Stimulated activated CD8-positive, alpha-beta memory T cell treated with anti-CD3 and anti-CD28 coated beads, Interleukin-7, amount 100 ng/mL, for 1 hour (primary cell): ENCODE measurements at places on chromosomes 13 and 19.

GRCh38 chr19:801030-801860 lies 4.0 kb downstream of the PTBP1 start:
- no peak for DNase-seq

GRCh38 chr13:77732287-77732686 lies 34.8 kb downstream of the SLAIN1 start:
- no peak for DNase-seq

DNA sequence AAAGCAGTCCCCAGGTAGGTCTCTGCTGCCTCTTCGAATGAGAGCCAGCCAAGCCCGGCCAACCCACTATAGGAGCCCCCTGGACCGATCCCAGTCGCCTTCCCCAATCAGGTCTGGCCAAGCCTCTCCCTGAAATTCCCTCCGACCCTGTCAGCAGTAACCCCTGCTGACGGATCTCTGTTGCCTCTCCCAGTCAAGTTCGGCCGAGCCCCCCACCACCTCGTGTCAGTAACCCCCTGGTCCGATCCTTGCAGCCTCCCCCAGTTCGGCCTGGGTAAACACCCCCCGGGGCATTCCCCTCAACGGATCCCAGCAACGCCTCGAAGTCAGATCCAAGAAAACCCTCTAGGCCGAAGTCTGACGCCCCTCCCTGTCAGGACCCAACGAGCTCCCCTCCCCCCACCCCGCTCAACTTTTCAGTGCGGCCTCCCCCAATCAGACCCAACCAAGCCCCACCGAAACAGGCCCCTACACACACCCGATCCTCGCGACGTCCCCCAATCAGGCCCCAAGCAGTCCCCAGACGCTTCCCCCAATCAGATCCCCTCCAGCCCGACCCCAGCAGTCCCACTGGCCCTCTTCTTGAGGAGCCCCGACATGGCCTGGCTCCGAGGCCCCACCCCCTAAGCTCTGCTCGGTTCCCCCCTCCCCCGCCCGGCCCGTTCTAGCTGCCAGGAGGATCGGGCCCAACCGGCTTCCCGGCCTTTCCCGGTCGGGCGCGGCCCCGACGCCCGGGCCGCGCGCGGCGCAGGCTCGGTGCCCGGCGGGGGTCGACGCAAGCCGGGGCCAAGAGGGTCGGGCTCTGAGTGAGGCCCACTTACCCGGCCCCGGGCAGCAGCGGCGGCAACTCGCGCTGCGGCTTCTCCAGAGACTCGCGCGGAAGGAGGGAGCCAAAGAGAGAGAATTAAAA lies 1.8 kb downstream of the TNPO2 start:
- no peak for DNase-seq

GRCh38 chr19:495402-496111 lies 729 bp upstream of the MADCAM1 start:
- DNase-seq, result no peak

DNA sequence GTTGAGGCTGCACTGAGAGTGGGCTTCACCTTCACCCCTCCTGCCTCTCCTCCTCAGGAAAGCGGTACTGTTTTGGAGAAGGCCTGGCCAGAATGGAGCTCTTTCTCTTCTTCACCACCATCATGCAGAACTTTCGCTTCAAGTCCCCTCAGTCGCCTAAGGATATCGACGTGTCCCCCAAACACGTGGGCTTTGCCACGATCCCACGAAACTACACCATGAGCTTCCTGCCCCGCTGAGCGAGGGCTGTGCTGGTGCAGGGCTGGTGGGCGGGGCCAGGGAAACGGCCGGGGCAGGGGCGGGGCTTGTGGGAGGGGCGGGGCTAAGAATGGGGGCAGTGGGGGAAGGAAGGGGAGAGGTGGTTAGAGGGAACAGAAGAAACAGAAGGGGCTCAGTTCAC lies 7.5 kb downstream of the CYP2A13 start:
- no peak for DNase-seq

DNA sequence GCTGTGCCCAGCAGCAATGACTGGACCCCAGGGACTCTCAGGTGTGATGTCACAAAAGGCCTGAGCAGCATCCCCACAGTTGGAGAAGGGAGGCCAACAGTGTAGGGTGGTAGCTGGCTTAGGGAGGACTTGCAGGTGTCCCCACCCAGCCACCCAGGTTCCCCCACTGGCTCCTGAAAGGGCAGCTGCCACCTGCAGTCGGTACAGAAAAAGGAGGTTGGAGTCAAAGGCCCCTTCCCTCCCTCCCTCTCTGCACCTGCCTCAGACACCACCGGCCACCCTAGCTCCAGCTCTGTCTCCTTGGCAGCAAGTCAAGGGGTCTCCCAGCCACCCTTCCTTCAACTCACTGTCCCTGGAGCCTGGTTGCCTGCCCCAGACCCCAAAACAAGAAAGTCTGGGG lies at the start of gene PCP2:
PCP2 (minus strand) TSS at position 22 of the 400 bp plus-strand sequence. CDS start 262 bp downstream, outside the sequence.
- no peak for DNase-seq

- no peak for DNase-seq
Observed at GRCh38 chr19:13078897-13079541, 23.6 kb downstream of the LYL1 start.

DNA sequence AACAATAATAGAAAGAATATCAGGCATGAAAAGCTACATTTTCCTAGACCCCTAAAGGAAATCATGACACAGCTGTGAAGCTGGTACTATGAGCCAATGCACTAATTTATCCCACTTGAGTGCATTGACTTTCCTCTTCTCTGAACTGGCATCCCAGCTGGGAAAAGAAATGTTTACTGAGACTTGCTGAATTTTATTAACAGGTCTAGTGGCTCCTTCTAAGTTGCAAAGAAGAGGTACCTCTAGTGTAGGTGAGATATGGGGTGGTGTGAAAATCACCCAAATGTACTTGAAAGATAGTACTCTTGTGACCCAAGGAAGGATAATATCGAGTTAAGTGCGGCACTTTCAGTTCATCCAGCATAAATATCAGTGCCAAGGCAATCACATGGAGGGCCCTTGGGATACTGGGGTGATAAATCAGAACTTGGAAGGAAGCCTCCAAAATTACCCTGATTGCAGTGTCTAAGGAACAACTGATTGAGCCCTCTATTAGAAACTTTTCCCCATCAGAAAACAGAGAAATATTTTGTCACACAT lies 369.2 kb downstream of the PCDH9 start:
- no peak for DNase-seq

DNA sequence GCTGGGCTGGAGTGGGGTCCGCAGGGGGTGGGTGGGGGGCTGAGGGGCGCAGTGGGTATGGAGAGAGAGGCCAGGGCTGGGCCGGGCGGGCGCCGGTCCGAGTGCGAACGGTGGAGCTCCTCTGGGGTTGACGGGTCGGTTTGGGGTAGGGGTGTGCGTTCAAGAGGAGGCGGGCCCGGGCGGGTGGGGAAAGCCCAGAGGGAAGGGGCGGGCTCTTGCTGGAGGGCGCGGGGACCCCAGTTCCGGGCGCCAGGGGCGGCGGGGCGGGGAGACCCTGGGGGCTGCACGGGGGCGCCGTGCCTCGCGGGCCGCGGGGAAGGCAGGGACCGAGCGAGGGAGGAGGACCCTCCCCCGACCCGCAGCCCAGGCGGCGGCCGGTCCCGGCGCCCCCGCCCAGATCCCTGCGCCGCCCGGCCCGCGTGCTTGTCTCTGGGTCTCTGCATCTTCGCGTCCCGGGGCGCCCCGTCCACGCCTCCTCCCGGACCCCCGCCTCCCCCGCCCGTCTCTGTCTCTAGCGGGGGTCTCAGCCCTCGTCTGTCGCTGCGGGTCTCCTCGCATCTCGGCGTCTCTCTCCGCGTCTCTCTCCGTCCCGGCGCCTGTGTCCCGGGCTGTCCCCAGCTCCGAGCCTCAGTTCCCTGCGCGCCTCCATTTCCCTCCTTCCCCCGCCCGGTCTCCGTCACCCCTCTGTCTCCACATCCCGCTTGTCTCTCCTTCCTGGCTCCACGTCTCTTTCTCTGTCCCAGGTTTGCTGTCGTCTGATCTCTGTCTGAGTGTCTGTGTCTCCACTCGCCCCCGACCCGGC lies 8.3 kb upstream of the SHISA7 start:
- no peak for DNase-seq

DNA sequence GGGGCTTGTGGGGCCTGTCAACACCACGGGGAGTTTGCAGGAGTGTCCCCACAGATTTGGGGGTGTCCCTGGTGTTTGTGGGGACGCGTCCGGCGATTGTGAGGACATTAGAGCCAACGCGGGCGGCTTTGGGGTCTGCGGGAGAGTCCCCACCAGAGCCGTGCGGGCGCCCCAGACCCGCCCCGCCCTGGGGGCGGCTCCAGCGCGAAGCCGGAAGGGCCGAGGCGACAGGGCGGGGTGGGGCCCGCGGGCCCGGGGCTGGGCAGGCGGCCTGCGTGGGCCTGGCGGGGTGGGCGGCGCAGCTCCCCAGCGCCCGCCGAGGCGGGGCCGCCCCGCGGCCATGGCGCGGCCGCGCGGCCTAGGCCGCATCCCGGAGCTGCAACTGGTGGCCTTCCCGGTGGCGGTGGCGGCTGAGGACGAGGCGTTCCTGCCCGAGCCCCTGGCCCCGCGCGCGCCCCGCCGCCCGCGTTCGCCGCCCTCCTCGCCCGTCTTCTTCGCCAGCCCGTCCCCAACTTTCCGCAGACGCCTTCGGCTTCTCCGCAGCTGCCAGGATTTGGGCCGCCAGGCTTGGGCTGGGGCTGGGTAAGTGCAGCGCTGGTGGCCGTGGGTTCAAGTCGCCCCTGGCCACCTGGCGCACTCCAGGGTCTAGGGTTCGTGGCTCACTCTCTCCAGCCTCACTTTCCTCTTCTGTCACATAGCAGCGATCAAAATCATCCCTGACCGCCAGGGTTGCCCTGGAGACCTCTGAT lies 10.3 kb downstream of the PDE4A start:
- DNase-seq, result no peak

GRCh38 chr13:114142640-114143490 lies 10.4 kb upstream of the RASA3 start:
- DNase-seq, result peak; percentile 64

DNA sequence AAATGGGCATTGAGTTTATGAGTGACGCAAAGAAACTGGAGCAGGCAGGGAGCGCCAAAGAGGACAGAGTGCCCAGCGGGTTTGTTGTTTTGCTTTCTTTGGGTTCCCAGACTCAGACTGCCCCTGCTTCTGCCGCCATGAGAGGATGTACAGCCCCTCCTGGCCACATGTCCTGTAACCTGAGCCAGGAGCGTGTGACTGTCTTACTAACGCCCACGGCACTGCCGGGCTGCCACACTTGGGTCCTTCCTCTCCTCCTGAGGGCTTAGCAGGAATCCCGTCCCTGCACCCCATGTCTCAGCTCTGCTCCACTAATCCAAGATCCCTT lies 80.5 kb downstream of the GPR12 start:
- no peak for DNase-seq

GRCh38 chr13:39876258-39876657 lies 220.8 kb downstream of the COG6 start:
- no peak for DNase-seq

- DNase-seq, result no peak
Observed at GRCh38 chr13:33349986-33350826, 64.7 kb upstream of the STARD13 start.

DNA sequence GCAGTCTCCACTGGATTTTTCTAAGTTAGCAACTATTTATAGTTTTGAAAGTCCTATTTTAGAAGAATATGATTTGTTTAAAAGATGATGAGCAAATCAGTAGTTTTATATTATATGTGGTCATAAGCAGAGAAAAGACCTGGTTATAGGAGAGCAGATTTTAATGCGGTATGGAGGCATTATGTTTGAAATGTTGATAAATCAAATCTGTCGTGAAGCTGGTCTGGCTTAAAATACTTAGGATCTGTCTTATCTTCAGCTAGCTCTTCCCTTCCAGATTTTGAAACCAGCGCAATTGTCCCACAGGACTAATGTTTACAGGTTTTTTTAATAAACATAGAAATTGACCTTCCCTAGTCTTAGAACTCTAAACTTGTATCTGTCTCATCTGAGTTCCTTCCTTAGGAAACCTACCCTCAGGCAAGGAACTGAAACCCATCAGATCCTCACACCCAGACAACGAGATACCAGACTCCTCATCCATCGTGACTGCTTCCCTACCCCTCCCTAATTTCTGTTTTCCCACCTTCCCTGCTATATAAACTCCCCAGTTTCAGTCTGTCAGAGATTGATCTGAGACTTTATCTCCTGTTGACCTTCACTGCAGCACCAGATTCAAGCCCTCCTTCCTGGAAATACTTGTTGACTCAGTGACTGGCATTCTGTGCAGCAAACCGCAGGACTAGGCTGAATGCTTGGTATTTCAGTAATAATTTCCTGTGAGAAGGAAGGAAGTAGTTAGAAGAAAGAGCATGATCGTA lies 37.8 kb upstream of the CXCL17 start:
- DNase-seq, result no peak

DNA sequence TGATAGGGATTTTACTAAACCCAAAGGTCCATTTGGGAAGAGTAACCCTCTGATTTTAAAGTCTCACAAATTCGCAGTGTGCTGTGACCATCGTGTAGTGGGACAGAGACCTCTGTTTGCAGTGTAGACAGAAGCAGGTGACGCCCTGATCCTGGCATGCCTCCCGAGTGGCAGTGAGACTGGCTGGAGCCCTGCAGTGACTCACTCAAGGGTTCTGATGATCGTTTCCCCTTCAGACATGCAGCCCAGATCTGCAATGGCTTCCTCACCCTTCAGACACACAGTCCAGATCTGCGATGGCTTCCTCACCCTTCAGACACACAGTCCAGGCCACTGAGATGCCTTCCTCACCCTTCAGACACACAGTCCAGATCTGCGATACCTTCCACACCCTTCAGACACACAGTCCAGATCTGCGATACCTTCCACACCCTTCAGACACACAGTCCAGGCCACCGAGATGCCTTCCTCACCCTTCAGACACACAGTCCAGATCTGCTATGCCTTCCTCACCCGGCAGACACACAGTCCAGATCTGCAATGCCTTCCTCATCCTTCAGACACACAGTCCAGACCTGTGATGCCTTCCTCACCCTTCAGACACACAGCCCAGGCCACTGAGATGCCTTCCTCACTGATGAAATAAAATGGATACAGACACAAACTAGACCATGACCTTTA lies 125.2 kb downstream of the ATP11A start:
- no peak for DNase-seq

GRCh38 chr13:112131081-112131712 lies 64.2 kb downstream of the SOX1 start:
- DNase-seq, result no peak

- DNase-seq, result no peak
Observed at GRCh38 chr13:104106705-104107393, 1040.6 kb upstream of the SLC10A2 start.

DNA sequence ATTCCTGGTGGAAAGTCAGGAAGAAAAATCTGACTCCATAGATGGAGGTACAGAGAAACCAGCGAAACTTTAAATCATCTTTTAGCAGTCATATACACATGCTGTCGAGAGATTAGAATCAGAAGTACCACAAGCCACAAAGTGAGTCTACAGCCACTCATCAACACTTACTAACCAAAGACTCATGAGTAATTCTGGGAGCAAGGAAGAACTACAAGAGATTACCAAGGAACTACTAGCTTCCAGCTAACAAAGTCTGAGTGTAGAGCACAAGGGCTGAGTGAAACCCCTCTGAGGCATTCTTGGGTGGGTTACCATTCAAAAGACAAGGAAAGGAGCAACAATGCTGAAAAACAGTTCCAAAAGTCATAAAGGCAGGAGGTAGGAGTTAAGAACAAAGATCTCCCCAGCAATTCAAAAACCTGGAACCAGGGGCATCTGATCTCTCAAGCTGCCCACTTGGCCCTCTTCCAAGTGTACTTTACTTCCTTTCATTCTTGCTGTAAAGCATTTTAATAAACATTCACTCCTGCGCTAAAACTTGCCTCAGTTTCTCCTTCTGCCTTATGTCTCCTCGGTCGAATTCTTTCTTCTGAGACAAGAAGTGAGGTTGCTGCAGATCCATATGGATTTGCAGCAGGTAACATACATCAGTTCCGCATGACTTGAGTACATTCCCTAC lies 13.0 kb downstream of the RBM26 start:
- no peak for DNase-seq
